Right renal pelvis (tissue), 4 donors: ENCODE measurements at places on chromosomes 4 and X. TPM values are rescaled to one million over a fixed set of nuclear protein-coding genes. Genes with fewer than 3 reads are reported as not detected.

EDNRA gene
- 96.6 TPM for polyA plus RNA-seq

UNC5C gene
- polyA plus RNA-seq, result 35.4 TPM

CENPVL1 gene
- polyA plus RNA-seq, result 0.27 TPM

USP17L25 gene
- not detected for polyA plus RNA-seq

CXCL3 gene
- polyA plus RNA-seq, result 0.35 TPM

RASSF6 gene
- polyA plus RNA-seq, result 9.0 TPM

GRCh38 chr4:82776925-82777542, 21.6 kb downstream of the SCD5 start:
- DNase-seq, result no peak

GRCh38 chr4:136505020-136505419, 1027.3 kb downstream of the PCDH18 start:
- DNase-seq, result no peak

DNA sequence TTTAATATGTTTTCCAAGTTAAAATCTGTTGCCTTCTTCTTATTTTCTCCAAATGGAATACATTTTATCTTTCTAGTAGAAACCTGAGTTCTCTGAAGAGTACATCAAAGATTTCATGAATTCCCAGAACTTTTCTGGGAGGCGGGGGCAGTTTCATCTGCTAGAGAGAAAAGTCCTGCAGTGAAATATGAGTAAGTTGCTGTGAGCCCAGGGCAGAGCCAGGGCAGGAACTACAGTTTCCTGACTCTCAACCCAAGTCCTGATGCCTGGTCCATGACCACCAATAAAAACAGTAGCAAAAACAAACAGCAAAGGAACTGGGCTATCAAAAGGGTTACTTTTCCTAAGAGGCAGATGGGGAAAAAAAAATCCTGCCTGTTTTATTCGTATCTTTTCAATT, 239.4 kb upstream of the CTSO start:
- DNase-seq, result no peak

DNA sequence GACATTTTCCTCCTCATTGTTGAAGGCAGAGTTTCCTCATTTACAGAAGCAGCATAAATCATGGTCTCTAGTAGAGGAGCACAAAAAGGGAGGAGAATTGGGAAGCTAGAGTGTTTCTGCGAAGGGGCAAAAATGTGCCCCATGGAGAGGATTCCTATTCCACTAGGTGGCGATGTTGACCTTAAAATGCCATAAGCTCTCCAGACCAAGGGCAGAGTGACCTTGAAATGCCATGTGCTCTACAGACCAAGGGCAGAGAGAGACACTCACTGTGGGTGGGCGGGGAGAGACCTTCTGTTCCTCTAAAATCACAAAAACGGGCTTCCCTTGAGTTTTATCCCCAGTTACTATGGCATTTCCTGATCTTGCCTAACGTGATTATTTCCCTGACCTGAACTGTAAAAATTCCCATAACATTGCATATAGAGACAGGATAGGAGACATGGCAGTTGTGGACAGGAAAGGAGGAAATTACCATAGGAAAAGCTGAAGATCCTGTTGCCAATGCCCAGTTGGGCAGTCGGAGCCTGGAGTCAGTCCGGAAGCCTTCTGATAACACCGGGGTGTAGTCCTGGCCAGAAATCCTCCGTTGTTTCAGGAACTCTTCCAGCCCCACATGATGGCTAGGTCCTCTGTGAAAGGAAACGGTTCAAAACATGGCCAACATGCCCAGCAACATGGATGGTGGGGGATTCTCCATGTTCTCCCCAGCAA, 567.7 kb downstream of the MAGEB5 start:
- DNase-seq, result peak; percentile 8

DNA sequence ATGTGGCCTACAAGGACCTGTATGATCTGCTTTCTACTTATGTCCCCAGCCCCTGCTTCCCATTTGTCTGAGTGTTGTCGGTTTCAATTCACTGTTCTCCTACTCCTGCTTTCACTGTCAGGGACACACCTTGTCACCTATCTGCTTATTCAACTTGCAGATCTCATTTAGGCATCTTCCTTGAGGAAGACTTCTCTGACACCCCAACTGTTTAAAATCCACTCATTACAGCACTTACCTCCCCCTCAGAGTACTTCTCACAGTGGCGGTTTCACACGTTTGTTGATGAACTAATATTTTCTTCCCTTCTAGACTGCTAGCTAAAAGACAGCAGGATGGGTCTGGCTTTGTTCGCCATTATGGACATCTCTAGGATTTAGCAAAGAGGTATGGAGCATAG, 279.9 kb upstream of the TET2 start:
- DNase-seq, result no peak

DNA sequence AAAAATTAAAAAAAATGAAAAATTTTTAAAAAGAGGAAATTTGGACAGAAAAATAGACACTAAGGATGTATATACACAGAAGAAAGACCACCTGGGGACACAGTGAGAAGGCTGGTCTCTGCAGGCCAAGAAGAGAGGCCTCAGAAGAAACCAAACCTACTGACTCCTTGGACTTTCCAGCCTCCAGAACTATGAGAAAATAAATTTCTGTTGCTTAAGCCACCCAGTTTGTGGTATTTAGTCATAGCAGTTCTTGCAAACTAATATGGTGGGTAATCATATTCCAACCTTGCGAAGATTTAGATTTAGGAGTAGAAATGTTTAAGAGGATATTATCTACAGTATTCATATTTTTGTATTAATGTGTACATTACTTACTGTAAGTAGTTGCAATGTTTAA, 56.4 kb downstream of the COQ2 start:
- no peak for DNase-seq

- peak; percentile 49 for DNase-seq
These were observed 674 bp downstream of the SEC24B start for GRCh38 chr4:109434007-109434971.

DNA sequence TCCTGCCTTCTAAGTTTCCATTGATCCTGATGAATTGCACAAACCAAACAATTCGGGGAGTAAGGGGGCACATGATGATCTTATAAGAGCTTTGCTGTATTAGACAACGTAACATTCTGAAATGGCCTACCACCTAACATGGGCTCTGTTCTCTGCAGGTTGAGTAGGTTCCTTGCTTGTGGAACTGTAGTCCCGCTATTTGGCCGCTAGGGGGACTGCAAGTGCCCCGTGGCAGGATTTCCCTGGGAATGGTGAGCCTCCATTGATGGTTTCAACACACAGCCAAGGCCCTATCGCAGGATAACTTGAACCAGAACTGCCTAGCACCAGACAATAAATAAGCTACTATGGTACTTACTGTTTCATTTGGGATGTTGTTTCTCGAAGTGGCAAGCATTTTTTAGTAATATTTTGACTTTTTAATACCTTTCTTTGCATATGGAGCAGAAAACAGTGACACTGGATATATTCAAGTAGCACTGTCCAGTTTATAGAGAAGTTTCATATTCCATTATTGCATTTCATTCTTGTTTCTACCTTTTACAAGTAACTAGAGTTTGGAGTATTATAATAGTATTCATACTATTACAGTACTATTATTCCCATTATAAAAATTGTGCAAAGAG, 11.9 kb downstream of the AR start:
- DNase-seq, result no peak

- no peak for DNase-seq
These were observed 71.0 kb upstream of the BMP2K start for GRCh38 chr4:78704981-78705683.

DNA sequence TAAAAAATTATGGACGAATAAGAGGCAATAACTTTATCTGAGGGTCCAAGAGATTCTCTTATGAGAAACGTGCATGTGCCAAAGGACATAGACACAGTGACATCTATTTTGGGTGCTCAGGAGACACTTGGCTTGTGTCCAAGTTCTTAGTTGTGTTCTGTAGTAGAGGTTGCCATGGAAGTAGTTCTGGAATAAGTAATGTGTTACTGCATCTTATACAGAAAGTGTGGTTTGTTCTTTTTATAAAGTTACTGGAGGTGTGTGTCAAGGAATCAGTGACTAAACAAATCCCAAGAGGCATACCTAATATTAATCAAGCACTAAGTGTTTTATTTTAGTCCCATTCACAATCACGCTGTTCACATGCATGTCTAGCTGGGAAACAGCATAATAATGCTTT, 305.7 kb downstream of the ARHGAP24 start:
- DNase-seq, result no peak

DNA sequence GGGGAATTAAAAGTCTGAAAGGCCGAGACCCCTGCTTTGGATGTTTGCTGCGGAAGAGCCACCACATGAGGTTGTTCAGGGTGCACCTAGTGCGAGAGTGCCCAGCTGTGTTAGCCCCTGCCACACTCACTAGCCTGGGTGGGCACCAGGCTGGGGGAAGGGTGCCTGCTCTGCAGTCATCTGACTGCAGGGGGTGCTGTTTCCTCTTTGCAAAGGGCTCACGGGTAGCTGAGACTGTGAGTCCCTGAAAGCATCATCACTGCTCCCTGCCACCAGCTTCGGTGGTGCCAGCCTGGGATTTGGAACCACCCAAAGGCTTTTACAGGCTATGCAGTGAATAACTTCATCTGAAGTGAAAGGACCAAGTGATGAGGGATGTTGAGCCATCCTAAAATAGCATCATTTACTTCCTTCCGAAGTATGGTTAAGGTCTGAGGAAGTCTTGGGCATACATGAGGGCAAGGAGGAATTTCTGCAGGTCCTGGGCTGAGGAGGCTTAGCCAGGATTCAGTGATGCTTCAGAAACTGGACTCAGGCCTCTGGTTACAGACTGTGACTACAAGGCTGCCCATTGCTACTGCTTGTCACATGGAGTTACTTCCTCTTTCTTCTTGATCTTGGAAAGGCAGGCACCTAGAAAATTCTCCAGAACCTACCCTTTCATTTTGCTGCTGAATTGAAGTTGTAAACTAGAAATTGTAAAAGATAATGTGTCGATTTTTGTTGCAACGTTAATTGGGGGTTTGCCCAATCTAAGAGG, 293.2 kb upstream of the PRPS2 start:
- no peak for DNase-seq

- no peak for DNase-seq
These were observed 35.5 kb upstream of the GLRB start for GRCh38 chr4:157040405-157040804.
